ENCODE measurements at places on chromosomes 3 and 15. TPM values are rescaled to one million over a fixed set of nuclear protein-coding genes. Genes with fewer than 3 reads are reported as not detected.

GRCh38 chr3:39463269-39463668 is 4.2 kb upstream of the MOBP start:
- no peak for DNase-seq

GRCh38 chr3:43526956-43527355 is 94.9 kb downstream of the ANO10 start:
- no peak for DNase-seq

DNA sequence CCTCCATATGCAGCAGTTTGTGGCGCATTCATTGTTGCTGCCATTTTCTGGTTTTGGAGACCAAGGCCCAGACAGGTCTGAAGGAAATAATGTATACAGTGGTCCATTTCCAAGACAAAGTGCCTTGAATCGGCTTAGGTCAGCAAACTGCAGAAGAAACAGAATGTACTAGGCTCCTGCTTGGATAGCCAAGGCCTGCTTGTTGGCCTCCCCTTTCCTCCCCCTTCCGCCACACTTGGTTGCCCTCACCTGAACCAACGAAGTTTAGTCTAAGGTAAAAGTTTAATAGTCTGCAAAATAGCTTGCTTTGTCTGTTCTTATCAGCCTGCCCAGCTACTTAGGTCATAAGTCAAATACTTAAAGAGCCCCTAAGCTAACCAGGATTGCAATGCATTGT is 12.0 kb upstream of the RTP3 start:
- no peak for DNase-seq

Gene FOXB1
- 11.8 TPM for total RNA-seq
